ENCODE measurements at places on chromosomes 7 and 10.

- peak; percentile 9 for DNase-seq
Measured at GRCh38 chr7:78018641-78019446, 220.3 kb downstream of the PHTF2 start.

DNA sequence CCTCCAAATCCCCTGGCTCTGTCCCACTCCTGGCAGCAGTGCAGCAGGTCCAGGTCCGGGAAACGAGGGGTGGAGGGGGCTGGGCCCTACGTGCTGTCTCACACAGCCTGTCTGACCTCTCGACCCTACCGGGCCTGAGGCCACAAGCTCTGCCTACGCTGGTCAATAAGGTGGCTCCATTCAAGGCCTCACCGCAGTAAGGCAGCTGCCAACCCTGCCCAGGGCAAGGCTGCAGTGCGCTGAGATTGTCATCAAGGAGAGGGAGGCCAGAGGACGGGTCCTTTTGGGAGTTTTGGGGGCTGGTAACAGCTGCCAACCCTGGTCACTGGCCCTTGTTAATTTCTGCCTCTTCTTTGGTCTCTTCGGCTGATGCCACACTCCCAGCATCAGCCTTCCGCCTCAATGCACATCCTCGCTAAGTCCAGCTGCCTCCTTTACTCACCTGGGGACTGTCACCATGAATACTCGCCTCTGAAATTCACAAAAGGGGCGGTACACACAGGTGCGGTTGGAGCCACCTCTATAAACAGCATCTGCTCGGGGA lies 3.5 kb downstream of the EPO start:
- DNase-seq = no peak

DNA sequence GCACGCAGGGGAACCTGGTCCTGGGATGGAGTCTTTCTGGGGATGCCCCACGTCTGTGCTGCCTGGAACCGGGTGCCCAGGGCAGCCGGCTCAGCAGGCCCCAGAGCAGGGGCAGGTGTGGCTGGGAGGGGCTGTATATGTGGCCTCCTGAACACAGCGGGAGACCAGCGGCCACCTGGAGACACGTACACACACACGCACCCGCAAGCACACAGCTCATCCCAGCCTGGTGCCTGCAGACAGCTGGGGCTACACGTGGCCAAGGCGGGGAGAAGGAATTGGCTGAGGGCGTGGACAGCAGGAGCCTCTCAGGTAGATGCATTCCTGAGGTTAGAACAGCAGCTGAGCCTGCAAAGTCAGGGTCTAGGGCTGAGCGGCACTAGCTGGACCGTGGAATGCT lies 14.0 kb downstream of the ADAM8 start:
- no peak for DNase-seq

DNA sequence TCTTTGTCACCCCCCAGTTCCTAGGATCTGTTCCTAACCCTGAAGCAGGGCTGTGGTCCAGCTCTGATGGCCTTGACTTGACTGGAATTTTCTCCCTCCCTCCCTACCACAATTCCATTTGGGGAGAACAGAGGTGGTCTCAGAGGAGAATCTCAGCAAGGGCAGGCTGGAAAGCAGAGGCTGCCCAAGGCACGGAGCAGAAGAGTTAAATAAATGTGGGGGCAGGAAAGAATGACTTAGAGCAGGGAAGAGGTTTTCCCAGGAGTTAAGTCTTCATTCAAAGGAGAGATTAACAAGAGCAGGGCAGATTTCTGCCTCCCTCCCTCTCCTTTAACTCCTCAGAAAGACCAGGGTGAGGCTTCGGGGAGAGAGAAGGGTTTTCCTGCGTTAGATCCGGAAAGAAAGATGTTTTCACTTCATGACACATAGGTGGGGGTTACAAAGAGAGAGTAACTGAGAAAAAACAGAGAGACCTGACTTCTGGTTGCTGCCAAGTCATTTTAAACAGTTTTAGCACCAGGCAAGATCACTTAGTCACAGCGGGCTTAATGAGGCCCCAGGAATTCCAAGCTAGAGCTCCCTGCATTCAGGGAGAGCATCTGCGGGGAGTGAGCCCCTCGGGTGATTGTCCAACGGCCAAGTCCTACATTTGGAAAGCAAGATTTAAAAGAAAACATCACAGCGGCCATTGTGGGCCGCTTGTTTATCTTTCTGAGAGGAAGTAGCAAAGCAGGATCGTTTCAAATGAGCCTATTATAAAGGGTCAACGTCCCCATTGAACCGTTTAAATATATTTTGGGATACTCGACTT lies 78.7 kb downstream of the ARHGAP22 start:
- no peak for DNase-seq

DNA sequence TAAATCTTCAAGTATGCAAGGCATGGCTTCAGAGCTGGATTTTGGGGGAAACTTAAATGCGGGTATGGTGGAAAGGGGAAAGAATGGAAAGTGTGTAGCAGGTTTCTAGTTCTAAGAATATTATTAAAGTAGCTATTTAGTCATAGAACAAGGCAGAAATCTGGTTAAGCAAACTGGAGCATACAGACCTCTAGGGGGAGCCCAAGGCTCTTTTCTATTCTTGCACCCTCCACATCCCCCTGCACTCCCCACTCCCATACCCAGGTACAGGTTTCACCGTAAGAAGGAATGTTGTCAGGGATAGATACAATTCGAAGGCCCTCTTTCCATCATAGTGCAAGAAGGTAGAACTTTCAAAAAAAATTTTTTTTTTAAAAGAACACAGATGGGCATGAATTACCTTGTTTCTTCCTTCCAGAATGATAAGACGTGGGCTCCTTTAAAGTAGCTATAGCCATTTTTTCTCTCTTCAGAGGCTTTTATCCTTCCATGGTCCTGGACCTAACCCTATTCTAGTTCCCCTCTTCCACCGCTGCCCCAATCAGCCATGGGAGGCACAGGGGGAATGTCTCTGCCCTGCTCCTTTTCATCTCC lies 41.5 kb upstream of the SMIM30 start:
- no peak for DNase-seq

GRCh38 chr10:690372-691161 lies 1.1 kb upstream of the DIP2C start:
- DNase-seq = no peak

GRCh38 chr10:124740369-124741280 lies 3.6 kb downstream of the FAM53B start:
- DNase-seq = no peak

- DNase-seq = no peak
Measured at GRCh38 chr7:141617280-141617679, 66.1 kb downstream of the AGK start.

- DNase-seq = no peak
Measured at GRCh38 chr10:35011771-35012191, 78.4 kb downstream of the CUL2 start.

GRCh38 chr7:27247452-27248426 lies 5.1 kb downstream of the EVX1 start:
- no peak for DNase-seq

DNA sequence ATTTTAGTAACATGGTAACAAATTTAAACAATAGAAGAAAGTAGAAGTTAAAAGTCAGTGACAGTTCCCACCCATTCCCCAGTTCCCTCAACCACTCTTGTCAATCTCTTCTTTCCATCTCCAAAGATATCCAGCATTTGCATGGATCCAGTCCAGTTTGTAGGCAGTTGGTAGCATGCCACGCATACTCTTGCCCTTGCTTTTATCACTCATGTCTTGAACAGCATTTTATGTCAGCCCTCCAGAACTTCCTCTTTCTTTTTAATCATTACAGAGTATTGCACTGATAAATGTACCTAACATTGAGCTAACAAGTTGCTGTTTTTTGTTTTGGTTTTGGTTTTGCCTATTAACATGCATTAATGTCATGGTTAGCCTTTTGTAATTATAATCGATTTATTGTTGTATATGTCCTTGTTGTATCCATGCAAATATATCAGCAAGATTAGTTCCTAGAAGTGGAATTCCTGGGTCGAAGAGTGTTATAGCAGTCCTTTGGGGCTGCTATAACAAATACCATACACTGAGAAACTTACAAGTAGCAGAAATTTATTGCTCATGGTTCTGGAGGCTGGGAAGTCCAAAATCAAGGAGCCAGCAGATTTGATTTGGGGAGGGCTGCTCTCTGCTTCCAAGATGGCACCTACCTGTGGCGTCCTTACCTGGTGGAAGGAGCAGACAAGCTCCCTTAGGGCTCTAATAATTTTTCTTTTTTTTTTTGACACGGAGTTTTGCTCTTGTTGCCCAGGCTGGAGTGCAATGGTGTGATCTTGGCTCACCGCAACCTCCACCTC lies 25.7 kb downstream of the CHST3 start:
- no peak for DNase-seq

GRCh38 chr10:118590334-118590733 lies 5.1 kb downstream of the PRLHR start:
- DNase-seq = no peak

DNA sequence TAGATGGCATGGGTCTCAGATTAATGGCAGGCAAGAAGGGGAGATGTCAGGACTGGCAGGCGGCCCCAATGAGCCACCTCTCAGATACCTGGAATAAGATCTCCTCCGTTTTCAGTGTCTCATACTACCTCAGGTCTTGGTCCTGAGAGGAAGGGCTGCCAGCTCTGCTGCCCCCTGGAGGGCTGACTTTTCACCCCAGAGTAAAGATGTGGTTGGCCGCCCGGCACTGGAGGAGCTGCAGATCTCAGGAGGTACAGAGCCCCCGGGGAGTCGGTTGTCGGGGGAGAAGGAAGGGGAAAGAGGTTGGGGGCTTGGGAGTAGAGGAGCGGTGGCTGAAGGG lies 642 bp upstream of the COL13A1 start:
- peak; percentile 12 for DNase-seq

GRCh38 chr7:47056731-47057130 lies 525.2 kb downstream of the TNS3 start:
- no peak for DNase-seq

DNA sequence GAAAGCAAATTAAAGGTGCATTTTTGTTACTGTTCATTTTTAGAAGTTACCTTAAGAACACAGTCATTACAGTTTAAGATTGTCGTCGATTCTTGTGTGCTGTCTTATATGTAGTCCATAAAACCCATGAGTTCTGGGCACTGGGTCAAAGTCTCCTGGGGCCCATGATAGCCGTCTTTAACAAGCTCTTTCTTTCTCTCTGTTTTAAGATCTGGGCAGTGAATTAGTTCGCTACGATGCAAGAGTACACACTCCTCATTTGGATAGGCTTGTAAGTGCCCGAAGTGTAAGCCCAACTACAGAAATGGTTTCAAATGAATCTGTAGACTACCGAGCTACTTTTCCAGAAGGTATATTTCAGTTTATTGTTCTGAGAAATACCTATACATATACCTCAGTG lies 90.7 kb upstream of the CAPZA2 start:
- DNase-seq = no peak

GRCh38 chr10:1605999-1606940 lies 131.1 kb downstream of the ADARB2 start:
- no peak for DNase-seq

GRCh38 chr7:2583798-2584580 lies 25.2 kb downstream of the IQCE start:
- no peak for DNase-seq

- no peak for DNase-seq
Measured at GRCh38 chr10:71924771-71925170, 39.4 kb upstream of the CHST3 start.

GRCh38 chr7:106871793-106872571 lies 6.9 kb downstream of the PIK3CG start:
- DNase-seq = no peak

- no peak for DNase-seq
Measured at GRCh38 chr7:118312051-118312450, 87.5 kb downstream of the ANKRD7 start.

DNA sequence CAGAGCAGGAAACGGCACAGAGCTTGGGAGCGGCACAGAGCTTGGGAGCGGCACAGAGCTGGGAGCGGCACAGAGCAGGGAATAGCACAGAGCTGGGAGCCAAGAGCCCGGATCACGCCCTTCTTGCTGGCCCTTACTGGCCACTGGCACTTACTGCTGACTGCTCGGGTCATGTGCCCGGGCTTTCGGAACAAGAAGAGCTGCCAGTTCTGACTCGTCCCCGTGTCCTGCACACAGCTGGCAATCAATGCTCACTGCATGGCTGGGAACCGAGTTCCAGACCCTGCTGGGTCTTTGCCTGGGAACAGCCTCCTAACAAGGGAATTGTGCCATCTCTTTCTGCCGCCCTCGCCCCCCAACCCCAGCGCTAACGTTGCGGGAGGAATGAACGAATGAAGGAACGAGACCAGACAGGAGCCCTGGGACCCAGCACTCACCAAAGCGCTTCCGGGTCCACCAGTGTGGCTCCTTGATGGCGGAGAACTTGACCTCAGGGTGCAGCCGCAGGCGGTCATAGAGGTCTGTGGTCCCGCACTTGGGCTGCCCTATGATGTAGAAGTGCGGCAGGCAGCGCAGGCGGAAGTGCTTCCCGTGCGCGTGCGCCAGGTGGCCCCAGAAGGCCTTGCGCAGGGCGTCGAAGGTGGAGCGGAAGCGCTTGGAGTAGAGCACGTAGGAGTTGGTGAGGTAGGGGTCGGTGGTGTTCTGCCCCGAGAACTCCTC lies 49.1 kb downstream of the CHST15 start:
- DNase-seq = no peak

GRCh38 chr7:29038463-29038862 lies 80.3 kb upstream of the TRIL start:
- DNase-seq = no peak

GRCh38 chr7:2621061-2621828 lies 10.5 kb upstream of the TTYH3 start:
- DNase-seq = no peak

- no peak for DNase-seq
Measured at GRCh38 chr7:151697942-151698341, 178.2 kb upstream of the RHEB start.

GRCh38 chr10:14240253-14241189 lies 90.2 kb downstream of the FRMD4A start:
- no peak for DNase-seq

DNA sequence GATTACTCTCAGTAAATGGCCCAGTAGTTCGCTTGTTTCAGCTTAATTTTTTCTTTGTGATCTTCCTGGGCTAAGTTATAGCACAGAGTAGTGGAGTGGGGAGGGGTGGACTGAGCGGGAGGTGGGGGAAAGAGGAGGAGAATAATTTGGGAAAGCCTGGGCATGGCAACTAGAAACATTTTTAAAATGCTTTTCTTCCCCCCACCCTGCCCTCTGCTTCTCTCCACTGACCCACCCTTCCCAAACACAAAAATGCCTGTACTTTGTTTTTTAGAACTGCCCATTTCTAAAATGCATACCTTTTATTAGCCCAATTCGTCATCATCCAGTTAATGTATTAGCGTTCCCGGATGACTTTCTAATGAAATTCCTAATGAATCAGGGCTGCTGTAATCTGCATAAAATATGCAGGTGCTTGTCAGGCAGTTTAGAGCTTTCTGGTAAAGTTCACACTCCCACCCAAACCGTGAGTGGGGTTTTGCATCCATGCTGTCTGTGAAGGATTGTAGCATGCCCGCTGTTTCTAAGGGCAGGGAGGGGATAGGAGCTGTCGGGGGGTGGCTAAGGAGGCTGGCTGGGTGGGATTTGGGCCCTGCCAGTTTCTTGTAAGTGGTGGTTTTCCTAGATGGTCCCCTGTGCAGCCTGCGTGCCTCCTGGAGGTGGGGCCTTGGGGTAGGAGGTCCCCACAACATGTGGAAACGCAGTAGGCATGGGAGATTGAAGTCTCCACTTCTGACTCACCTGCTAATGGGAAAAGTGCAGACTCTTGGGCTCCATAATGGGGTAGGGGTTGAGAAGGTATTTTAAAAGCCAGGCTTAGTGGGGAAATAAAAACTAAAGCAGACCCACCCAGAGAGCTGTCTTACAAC lies 190.3 kb downstream of the TCF7L2 start:
- DNase-seq = no peak

GRCh38 chr10:71638064-71638821 lies 81.3 kb downstream of the C10orf105 start:
- no peak for DNase-seq

GRCh38 chr7:43725251-43725650 lies 4.1 kb downstream of the COA1 start:
- no peak for DNase-seq
